Activated CD8-positive, alpha-beta T cell treated with anti-CD3 and anti-CD28 coated beads for 36 hours (primary cell): ENCODE measurements at places on chromosomes 2 and 18. TPM values are rescaled to one million over a fixed set of nuclear protein-coding genes. Genes with fewer than 3 reads are reported as not detected.

POU3F3 gene
- total RNA-seq = not detected

DNA sequence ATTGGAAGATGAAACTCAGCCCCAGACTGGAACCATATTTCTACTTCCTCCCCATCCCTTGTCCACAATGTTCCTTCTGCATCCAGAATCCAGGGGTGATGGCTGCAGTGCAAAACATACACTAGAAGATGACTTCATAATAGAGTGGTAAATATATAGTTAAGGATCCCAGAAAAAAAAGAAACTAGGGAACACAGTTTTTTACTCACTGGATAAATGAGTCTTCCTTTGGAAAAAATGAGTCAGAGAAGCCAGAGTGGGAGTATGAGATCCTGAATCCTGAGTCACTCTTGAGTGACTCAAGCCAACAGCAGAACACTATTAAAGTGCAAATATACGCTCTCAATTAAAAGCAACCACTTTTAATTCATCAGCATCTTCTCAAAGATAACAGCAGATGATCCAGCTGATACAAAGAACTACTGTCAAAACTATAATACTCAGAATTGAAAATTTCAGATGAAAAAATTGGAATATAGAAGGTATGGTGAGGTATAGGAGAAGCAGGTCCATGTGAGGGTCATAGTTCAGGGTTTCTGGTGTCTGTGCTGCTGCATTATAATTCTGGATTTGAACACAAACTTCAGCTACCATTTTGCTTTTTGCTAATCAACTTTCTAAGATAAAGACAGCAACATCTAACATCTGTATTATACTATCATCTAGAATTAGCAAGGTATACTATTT, 987.2 kb upstream of the CDH2 start:
- no peak overlapping the region for H3K27ac ChIP-seq
- H3K4me1 ChIP-seq = no peaks in the 10 kb centered on the region
- H3K4me3 ChIP-seq = no peak overlapping the region
- H3K27me3 ChIP-seq = no peaks in the 10 kb centered on the region

DNA sequence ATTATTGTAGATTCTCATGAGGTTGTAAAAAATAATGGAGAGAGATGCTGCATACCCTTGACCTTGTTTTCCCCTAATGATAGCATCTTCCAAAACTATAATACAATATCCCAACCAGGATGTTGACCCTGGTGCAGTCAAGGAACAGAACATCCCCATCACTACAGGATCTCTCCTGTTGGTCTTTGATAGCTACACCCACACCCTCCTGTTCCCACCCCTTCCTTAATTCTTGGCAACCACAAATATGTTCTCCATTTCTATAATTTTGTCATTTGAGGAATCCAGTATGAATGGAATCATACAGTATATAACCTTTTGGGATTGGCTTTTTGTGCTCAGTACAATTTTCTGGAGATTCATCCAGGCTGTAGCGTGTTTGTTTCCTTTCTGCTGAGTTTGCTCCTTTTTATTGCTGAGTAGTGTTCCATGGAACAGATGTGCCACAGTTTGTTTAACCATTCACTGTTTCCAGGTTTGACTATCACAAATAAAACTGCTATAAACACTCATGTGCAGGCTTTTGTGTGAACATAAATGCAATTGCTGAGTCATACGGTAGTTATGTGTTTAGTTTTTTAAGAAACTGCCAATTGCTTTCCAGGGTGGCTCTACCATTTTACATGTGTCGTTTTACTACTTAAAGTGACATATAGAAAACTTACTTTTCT, 22.2 kb downstream of the MCFD2 start:
- H3K27ac ChIP-seq = no peak overlapping the region
- DNase-seq = no peak
- H3K4me1 ChIP-seq = no peaks in the 10 kb centered on the region
- H3K4me3 ChIP-seq = no peak overlapping the region
- no peaks in the 10 kb centered on the region for H3K36me3 ChIP-seq

- no peaks in the 10 kb centered on the region for H3K4me1 ChIP-seq
- H3K36me3 ChIP-seq = no peaks in the 10 kb centered on the region
- DNase-seq = no peak
- no peak overlapping the region for H3K27ac ChIP-seq
Measured at GRCh38 chr2:33166287-33166881, 219.6 kb downstream of the LTBP1 start.

TRIM43 gene
- total RNA-seq = not detected

TCF23 gene
- total RNA-seq = not detected

DNA sequence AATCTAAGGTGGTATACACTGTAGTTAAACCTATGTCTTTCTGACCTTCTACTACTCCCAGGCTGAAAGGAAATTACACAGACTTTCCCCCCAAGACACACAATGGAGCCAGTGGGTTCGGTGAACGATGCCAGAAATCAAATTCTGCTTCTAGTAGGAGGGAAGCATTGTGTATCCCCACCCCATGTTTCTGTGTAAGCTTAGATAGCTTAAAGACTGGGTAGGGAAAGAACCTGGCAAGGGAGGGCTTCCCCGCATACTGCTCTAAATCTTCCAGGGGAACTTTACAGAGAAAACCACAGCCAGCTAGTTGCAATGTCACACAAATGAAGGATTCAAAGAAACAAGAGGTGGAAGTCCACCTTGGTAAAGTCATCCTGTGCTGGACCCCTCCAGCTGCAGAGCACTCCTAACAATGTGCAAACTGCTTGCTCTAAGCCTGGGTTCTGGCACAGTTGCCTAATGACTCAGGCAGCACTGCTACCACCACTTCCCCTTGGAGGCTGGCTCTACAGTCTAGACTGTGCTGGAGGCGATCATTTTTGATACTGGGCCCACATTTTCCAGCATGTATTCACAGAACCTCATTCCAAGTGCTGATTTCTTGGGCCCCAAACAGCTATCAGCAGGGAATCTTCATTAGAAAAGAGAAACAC, 47.5 kb downstream of the TRIB2 start:
- H3K4me1 ChIP-seq = peaks cover 7% of the 10 kb centered on the region
- no peak overlapping the region for H3K4me3 ChIP-seq
- no peak overlapping the region for H3K27ac ChIP-seq
- DNase-seq = no peak

DNA sequence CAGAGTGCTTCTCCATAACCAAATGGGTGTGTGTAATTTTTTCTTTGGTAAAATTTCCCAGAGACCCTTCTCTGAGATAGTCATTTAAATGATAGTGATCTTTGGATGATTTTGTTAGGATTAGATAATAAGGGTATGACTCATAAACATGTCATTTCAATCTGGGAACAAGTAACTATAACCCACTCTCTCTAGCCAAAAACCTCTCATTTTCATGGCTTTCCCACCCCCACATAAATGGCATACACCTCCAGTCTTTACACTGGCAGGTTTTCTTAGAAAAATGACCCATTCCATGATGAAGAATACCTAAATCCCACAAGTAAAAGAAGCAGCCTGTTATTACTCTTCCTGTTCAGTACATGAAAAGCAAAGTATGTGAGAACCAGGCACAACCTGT, 572.0 kb upstream of the ZEB2 start:
- no peaks in the 10 kb centered on the region for H3K4me1 ChIP-seq
- DNase-seq = no peak
- no peak overlapping the region for H3K4me3 ChIP-seq
- H3K27ac ChIP-seq = no peak overlapping the region
- H3K27me3 ChIP-seq = peaks cover 2% of the 10 kb centered on the region

- no peak overlapping the region for H3K27ac ChIP-seq
- H3K4me3 ChIP-seq = no peak overlapping the region
- no peak for DNase-seq
- H3K4me1 ChIP-seq = peaks cover 7% of the 10 kb centered on the region
- no peaks in the 10 kb centered on the region for H3K36me3 ChIP-seq
Measured at GRCh38 chr2:63681896-63682295, 93.1 kb downstream of the MDH1 start.

GRCh38 chr18:63908858-63909257, 1.1 kb downstream of the SERPINB10 start:
- H3K4me1 ChIP-seq = peaks cover 2% of the 10 kb centered on the region
- DNase-seq = no peak
- no peaks in the 10 kb centered on the region for H3K36me3 ChIP-seq
- no peak overlapping the region for H3K27ac ChIP-seq
- peaks cover 22% of the 10 kb centered on the region for H3K27me3 ChIP-seq

DNA sequence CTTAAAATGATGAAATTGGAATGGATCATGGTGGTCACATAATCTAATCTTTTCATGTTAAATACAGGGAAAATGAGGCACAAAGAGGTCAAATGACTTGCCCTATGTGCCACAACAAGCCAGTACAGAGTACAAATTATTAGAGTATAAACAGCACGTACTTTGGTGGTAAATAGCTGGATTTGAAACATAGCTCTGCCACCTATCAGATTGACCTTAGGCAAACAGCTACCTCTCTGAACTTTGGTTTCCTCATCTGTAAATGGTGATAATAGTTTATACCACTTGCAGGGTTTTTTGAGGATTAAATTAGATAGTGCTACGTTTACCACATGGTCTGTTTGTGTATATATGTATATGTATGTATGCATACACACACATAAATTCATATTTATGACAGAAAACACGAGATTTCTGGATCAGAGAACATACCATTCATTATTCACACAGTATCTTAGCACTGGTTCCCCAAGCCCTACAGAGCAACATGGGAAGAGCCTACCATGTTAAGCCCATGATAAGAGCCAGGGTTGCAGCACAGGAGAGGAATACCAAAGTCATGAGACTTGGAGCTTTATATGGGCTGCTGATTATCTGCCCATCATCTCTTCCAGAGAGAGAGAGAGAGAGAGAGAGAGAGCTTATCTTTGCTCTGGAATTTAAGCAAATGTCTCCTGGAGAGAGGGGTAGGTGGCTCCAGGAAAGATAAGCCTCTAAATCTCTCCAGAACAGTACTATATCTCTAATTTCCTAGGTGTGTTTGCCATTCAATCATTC, 73.5 kb downstream of the MDH1 start:
- no peaks in the 10 kb centered on the region for H3K36me3 ChIP-seq
- peaks cover 15% of the 10 kb centered on the region for H3K27me3 ChIP-seq
- no peak overlapping the region for H3K27ac ChIP-seq
- no peak for DNase-seq
- no peaks in the 10 kb centered on the region for H3K4me1 ChIP-seq

- DNase-seq = peak; percentile 24
- H3K27ac ChIP-seq = no peak overlapping the region
- peaks cover 4% of the 10 kb centered on the region for H3K27me3 ChIP-seq
- H3K4me1 ChIP-seq = peaks cover 12% of the 10 kb centered on the region
- H3K4me3 ChIP-seq = no peak overlapping the region
Measured at GRCh38 chr18:34801774-34802173, 91.7 kb downstream of the DTNA start.

- H3K36me3 ChIP-seq = no peaks in the 10 kb centered on the region
- no peak overlapping the region for H3K27ac ChIP-seq
- H3K27me3 ChIP-seq = no peaks in the 10 kb centered on the region
- peaks cover 14% of the 10 kb centered on the region for H3K4me1 ChIP-seq
Measured at GRCh38 chr2:26522325-26522724, 44.4 kb upstream of the OTOF start.

DNA sequence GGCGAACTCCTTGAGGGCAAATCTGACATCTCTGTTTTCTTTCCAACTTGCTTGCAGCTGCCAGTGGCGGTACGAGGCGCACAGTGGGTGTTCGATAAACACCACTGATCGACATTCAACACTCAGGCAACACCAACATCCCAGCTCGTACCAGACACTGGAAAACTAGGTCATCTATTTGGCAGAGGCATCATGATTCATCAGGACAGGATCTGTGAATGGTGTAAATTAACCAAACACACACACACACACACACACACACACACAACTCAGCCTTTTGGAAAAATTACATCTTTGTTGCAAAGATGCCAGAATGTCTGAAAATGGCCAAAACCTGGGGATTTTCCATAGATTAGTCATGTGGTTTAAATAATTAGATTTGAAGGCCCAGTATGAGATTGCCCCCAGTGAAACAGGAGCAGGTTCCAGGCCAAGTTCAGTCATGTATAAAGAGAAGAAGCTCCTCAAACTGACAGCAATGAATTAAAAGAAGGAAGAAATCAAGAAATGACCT, 150.5 kb upstream of the NCKAP5 start:
- no peak overlapping the region for H3K4me3 ChIP-seq
- H3K27ac ChIP-seq = no peak overlapping the region
- no peaks in the 10 kb centered on the region for H3K4me1 ChIP-seq
- no peaks in the 10 kb centered on the region for H3K27me3 ChIP-seq

SERPINB4 gene
- total RNA-seq = not detected

- H3K27ac ChIP-seq = no peak overlapping the region
- H3K27me3 ChIP-seq = no peaks in the 10 kb centered on the region
- no peak overlapping the region for H3K4me3 ChIP-seq
- peaks cover 5% of the 10 kb centered on the region for H3K4me1 ChIP-seq
- no peak for DNase-seq
Measured at GRCh38 chr18:46034230-46034629, 37.8 kb downstream of the PSTPIP2 start.

DNA sequence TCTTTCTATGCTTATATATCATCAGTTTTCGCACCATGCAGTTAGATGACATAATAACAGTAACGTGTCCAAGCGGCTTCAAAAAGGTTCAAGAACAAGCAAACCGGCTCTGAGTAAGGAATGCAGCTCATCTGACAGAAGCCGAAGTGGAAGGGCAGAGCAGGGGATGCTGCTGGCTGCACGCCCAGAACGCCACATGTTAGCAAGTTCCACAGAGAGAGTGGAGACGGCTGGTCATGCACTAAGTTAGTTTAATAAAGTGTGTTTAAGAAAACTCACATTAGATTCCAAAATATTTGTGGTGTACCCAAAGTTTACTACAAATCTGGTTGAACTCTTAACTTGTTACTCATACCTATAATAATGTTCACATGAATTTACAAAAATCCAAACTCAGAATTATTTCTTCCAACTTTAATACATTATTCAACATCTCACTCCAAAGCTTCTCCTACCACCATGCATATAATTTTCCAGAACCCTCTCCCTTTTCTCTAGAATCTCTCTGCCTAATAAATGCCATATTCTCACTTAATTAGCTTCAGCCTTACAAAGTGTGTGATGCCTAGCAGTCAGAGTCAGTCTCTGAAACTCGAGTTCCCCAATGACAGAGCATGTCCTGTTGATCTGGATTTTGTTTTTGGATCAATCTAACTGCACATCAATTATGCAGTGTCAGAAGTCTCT, 170.0 kb downstream of the DNAH7 start:
- H3K27ac ChIP-seq = no peak overlapping the region
- H3K27me3 ChIP-seq = peaks cover 2% of the 10 kb centered on the region
- H3K36me3 ChIP-seq = no peaks in the 10 kb centered on the region
- DNase-seq = no peak

- H3K27ac ChIP-seq = peak within 1 kb of the TSS; percentile 89
- no peaks in the 10 kb centered on the region for H3K27me3 ChIP-seq
- peak within 1 kb of the TSS; percentile 75 for H3K4me3 ChIP-seq
- H3K4me1 ChIP-seq = peaks cover 58% of the 10 kb centered on the region
- no peaks in the 10 kb centered on the region for H3K36me3 ChIP-seq
Measured at GRCh38 chr2:240624950-240625621, at the start of gene GPR35. TSS of gene GPR35 (plus strand) at chr2:240625480. CDS start at chr2:240629953, 4,473 bp downstream.

DNA sequence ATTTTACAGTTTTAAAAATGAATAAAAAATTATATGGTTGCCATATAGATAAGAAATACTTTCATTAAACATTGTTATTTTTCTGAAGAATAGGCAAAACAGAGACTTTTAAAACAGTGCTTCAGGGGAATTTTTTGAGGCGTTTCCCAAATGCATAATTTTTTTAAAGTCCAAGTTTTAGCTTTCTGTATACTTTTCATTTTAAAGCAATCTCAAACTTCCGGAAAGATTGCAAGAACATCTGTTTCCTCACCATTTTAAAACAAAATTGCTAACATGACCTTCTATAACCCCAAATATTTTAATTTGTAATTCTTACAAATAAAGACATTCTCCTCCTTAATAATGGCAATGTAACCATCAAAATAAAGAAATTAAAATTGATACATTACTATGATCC, 15.1 kb upstream of the MBD2 start:
- no peak for DNase-seq
- no peaks in the 10 kb centered on the region for H3K4me1 ChIP-seq
- no peaks in the 10 kb centered on the region for H3K36me3 ChIP-seq
- H3K27ac ChIP-seq = no peak overlapping the region
- H3K27me3 ChIP-seq = peaks cover 3% of the 10 kb centered on the region
